ENCODE measurements at places on chromosomes 12 and 14.

DNA sequence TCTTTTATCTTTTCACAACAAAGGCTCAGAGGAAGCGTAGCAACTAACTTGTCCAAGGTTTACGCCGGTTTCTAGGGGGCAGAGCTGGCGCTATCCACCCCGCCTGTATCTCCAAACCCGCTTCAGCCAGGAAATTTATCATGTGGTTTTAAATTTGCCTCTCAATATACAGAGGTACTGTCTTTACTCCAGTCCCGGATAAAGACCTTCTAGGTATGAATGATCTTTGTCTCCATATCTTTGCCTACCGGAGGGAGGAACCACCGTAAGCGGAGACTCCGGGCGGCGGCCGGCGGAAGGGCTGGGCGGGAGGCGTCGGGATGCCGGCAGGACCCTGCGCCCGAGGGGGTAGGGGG lies 693 bp upstream of the RIMKLB start:
- DNase-seq: no peak

DNA sequence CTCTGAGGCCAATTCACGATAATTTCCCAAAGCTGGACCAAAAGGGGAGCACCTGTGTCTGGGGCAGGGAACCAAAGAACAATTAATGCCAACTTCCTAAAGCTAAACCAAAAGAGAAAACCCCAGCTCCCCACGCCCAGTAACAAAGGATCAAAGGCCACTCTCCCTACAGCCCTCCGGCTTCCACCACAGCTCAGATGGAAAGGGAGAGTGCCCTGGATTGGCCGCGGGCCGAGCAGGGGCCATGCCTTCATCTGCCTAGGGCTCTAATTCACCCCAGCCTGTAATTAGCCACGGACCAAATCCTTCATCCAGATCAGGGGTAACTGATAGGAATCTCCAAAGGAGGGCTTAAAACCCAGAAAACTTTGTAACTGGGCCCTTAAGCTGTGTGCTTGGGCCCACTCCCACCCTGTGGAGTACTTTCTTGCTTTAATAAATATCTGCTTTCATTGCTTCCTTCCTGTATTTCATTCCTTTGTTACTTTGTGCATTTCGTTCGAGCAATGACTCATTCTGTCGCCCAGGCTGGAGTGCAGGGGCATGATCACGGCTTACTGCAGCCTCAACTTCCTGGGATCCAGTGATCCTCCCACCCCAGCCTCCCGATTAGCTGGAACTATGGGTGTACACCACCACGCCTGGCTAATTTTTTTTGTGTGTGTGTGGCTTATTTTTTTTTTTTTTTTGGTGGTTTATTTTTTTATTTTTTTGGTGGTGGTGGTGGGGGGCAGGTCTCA lies 65.5 kb upstream of the PPP4R3A start:
- DNase-seq: no peak

DNA sequence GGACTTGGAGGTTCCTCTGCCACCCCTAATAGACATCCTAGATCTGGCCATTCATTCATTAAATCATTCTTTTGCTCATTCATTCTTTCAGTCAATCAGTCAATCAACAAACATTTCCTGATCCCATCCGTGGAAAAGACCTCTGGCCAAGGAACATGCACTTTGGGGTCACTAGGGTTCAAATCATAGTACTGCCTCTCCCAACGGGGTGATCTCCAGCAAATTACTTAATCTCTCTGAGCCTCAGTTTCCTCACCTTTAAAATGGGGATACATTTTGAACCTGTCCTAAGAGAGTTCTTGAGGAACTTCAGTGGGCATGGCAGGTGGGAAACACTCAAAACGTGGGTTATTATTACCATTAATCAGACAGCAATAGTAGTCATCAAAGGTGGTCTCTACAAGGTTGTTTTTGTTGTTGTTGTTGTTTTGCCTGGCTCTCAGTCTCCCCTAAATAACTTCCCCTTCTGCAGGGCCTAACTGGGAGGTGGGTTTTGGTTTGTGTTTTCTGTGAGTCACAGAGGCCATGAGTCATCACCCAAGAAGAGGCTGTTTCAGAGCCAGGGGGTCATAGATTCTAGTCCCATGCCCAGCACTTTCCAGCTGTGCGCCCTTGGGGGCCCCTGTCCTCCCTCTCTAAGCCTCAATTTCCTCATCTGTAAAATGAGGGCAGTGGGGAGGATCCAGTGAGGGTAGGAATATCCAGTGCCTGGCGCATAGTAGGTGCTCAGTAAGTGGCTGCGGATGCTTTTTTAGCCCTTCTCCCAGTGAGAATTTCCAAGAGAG lies 16.9 kb upstream of the FAM222A start:
- no peak for DNase-seq

GRCh38 chr12:64918801-64919200 lies 94.4 kb downstream of the TBC1D30 start:
- no peak for DNase-seq

DNA sequence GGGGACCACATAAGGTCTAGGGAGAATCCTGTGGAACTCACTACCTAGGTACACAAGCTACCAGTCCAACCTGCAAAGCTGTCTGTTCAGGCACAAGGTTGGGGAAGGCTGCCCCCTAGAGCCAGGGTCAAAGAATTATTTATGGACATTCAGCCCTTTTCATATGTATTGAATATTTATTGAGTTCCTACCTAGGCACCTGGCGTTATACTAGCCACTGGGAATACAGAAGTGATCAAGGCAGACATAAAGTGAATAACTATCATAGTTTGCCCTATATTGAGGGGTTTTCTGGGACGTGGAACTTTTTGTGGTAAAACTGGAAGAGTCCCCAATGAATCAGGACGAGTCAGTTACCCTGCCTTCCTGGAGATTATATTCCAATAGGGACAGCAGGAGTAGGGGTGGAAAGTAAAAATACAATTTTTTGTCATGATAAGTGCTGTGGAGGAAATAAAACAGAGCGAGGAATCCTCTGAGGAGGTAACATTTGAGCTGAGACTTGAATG lies 5.8 kb upstream of the SLC48A1 start:
- DNase-seq: peak; percentile 40

GRCh38 chr12:87217491-87217890 lies 811.7 kb downstream of the C12orf50 start:
- DNase-seq: no peak

DNA sequence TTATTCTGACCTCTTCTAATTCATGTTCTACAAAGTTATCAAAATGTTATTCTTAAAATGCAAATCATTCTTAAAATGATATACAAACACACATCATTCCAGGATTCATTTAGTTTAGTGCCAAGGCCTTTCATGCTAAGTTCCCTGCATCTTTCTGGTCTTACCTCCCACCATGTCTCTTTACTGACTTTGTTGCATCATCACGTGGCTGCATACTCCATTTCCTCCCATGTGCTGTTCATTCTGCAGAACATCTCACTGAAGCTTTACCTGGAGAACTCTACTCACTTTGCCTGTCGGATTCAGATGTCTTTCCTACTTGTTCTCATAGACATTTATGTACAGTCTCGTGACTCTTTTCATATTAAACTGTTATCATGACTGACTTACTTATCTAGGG lies 278.1 kb downstream of the RAD51B start:
- no peak for DNase-seq

- DNase-seq: no peak
Observed at GRCh38 chr14:68734231-68734732, 58.6 kb downstream of the ZFP36L1 start.

- no peak for DNase-seq
Observed at GRCh38 chr14:90402016-90402415, 5.2 kb downstream of the CALM1 start.

DNA sequence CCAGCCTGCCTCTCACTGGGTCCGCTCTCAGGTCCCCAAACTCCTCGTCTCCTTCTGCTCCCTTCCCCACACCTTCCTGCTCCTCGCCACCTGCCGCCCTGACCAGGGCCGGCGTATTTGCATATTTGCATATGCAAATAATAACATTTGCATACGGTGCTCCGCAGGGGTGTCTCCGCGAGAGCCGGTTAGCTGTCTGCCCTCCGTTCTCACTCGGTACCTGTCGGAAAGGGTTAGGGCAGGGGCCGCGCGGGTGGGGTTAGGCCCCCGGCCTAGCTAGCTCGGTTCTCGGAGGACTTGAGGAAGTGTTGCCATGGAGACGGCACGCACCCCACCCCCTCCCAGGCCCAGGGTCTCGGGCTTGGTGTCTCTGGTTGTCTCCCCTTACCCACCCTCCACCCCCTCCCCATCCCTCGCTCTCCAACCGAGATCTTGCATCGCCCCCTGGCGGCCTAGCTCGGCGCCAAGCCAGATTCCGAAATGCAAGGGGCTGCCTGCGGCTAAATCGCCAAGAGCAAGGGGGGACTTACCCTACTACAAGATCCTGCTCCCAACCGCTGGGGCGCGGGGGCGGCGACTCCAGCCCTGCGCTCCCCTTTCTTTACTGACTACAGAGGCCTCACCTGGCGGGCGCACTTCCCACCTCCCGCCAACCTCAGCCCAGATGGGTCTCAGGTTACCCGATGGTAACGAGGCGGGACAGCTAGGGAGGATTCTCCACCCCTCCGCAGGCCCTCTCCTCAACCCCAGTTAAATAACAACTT lies 8.1 kb downstream of the STAC3 start:
- DNase-seq: peak; percentile 85

GRCh38 chr12:29164477-29165393 lies 15.7 kb downstream of the FAR2 start:
- DNase-seq: no peak

DNA sequence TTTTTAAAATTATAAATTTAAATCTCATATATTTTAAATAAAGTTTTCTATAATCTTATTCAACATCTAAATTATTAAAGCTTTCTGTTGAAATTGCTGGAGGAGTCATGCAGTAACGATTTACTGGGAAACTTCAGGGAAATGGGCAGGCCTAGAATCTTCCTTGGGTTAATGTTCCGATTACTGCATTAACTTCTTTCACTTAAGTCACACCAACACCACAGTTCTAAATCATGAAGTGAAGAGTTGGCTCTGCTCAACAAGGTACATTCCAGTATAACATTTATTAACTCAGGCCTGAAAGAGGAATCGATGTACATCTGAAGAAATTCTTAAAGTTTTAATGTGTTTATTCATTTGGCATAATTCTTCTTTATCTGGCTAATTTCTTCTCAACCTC lies 244.3 kb downstream of the CCER1 start:
- DNase-seq: no peak

DNA sequence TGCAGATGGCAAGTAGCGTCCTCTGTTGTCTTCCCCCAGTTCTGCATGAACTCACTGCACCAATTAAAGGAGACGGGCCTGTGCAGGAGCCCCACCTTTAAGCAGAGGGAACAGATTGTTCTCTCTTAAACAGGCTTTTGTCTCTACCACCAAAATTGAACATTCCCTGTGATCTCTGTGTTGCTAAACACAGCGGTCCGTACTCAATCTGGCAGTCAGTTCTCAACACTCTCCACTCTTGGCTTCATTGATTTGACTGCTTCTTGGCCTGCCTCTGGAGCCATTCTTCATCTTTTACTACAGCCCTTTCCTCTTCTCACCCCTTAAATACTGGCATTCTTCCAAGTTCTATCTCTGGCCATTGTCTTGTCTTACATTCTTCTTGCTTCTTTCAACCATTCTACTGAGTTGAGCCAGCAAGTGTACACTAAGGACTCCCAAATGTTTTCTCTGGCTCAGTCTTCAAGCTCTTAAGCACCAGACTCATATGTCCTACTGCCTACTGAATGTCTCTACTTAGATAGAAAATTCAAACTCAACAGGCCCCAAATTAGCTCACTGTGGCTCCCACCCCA lies 8.0 kb upstream of the NT5DC3 start:
- DNase-seq: no peak

DNA sequence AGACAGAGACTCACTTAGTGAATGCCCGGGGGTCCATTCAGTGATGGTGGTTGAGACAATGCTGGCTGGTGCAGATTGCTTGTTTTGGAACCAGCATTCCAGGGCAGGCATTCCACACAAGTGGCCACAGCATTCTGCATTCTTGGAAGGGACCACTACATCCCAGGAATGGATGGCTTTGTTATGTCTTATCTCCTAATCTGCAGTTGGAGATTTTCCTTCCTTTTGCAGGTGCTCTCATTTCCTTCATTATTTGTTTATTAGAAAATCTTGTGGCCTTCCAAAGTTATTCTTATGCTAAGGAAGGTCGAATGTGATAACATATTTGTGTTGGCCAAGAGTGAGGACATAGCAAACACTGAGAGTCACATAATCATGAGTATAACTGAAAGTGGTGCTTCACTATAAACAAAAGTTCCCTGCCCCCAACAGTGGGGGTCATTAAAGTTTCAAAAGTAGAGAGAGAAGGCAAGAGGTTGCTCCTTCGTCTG lies 66.0 kb downstream of the BMP4 start:
- no peak for DNase-seq

DNA sequence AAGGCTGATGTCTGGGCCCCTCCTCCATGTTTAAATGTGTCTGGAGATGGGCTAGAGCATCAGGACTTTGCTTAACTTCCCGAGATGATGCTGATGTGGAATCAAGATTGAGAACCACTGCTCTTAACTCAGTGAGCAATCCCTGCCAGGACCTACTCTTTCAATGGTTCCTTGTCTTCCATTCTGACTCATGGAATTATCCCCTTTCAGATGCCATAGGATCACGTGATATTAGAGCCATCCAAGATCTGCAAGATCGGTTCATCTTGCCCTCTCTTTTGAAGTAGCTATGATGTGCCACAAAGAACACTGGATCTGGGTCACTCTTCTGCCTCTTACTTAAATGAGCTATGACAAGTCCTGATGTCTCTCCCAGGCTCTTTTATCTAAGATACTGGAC lies 96.8 kb downstream of the EXOC5 start:
- no peak for DNase-seq

GRCh38 chr14:22977684-22978486 lies 4.5 kb downstream of the AJUBA start:
- peak; percentile 40 for DNase-seq

GRCh38 chr12:94561943-94562411 lies 88.4 kb downstream of the TMCC3 start:
- DNase-seq: no peak

DNA sequence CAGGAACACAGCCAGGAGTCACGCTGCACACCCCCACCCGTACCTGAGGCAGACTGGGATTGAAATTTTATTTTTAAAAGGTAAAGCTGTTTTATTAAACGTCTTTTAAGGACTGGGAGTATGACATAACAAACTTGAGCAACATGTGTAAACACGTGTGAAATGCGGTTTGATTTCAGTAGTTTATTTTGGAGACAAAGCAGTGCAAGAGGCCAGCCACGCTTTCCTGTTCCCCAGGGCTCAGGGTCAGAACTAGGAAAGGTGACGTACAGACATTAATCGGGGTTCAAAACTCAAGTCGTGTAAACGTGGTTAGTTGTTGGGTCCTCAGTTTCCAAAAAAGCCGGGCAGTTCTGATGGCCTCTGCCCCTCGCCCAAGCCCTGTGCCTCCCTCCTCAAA lies 16.7 kb downstream of the CHGA start:
- DNase-seq: no peak

- DNase-seq: no peak
Observed at GRCh38 chr12:125954362-125954761, 889.1 kb downstream of the AACS start.

GRCh38 chr12:132161036-132161781 lies 17.0 kb downstream of the NOC4L start:
- no peak for DNase-seq

- no peak for DNase-seq
Observed at GRCh38 chr14:82394916-82395315, 861.3 kb upstream of the SEL1L start.

GRCh38 chr12:10030446-10030845 lies at the start of gene CLEC9A:
Gene CLEC9A, plus strand, starts transcription at chr12:10030682. Its CDS starts 22,006 bp downstream, at chr12:10052688.
- no peak for DNase-seq

- no peak for DNase-seq
Observed at GRCh38 chr12:94726236-94726835, 76.0 kb upstream of the TMCC3 start.
